Right renal pelvis (tissue), 4 donors: ENCODE measurements at places on chromosomes 3 and 15. TPM values are rescaled to one million over a fixed set of nuclear protein-coding genes. Genes with fewer than 3 reads are reported as not detected.

Gene SLC15A2
- 9.5 TPM for polyA plus RNA-seq

Gene LRRC34
- polyA plus RNA-seq = 10.7 TPM

Gene C2CD4B
- polyA plus RNA-seq = 0.62 TPM

Gene SPINT1
- 70.1 TPM for polyA plus RNA-seq

Gene FBN1
- polyA plus RNA-seq = 113 TPM

Gene MTMR10
- polyA plus RNA-seq = 56.2 TPM

Gene NR2E3
- 0.44 TPM for polyA plus RNA-seq

Gene CGNL1
- polyA plus RNA-seq = 57.5 TPM

Gene HDAC11
- 18.1 TPM for polyA plus RNA-seq

Gene TTC21A
- polyA plus RNA-seq = 7.0 TPM

Gene PAK6
- 6.6 TPM for polyA plus RNA-seq

Gene GOLGA6D
- 0.32 TPM for polyA plus RNA-seq

Gene PPP2R3A
- polyA plus RNA-seq = 26.9 TPM

Gene TMCO5A
- polyA plus RNA-seq = not detected

Gene ATP8B4
- 3.3 TPM for polyA plus RNA-seq

Gene TRAIP
- polyA plus RNA-seq = 9.9 TPM

Gene ATP13A4
- polyA plus RNA-seq = 1.7 TPM

Gene STRIT1
- 1.9 TPM for polyA plus RNA-seq

Gene GADL1
- polyA plus RNA-seq = 4.3 TPM

Gene GPR62
- 0.37 TPM for polyA plus RNA-seq

Gene GPR156
- polyA plus RNA-seq = 3.2 TPM

Gene C3orf49
- 0.67 TPM for polyA plus RNA-seq

Gene PSTPIP1
- polyA plus RNA-seq = 1.2 TPM

Gene DAZL
- polyA plus RNA-seq = not detected

Gene MRPL46
- 31.0 TPM for polyA plus RNA-seq

Gene PRR20G
- not detected for polyA plus RNA-seq

Gene ACP3
- 62.6 TPM for polyA plus RNA-seq

Gene CCDC51
- polyA plus RNA-seq = 28.5 TPM

Gene CLEC3B
- 31.8 TPM for polyA plus RNA-seq

Gene GOLGA6L22
- 0.06 TPM for polyA plus RNA-seq

Gene SCAANT1
- polyA plus RNA-seq = 0.53 TPM

Gene RASL12
- 5.9 TPM for polyA plus RNA-seq

Gene TIMP4
- polyA plus RNA-seq = 0.98 TPM

Gene SNTN
- not detected for polyA plus RNA-seq

Gene AP3B2
- polyA plus RNA-seq = 2.1 TPM

Gene IL17RB
- 18.4 TPM for polyA plus RNA-seq

Gene FBXO40
- polyA plus RNA-seq = 0.01 TPM

Gene MKRN3
- 2.2 TPM for polyA plus RNA-seq

Gene MESP1
- 1.9 TPM for polyA plus RNA-seq

Gene ZKSCAN7
- polyA plus RNA-seq = 19.4 TPM

Gene GP9
- polyA plus RNA-seq = 2.4 TPM

Gene ITIH1
- 0.56 TPM for polyA plus RNA-seq

Gene FAM81A
- 22.5 TPM for polyA plus RNA-seq

Gene RETNLB
- polyA plus RNA-seq = not detected

Gene NAA80
- polyA plus RNA-seq = 8.6 TPM

Gene PRKCD
- 20.0 TPM for polyA plus RNA-seq

Gene CLDN1
- 79.7 TPM for polyA plus RNA-seq

Gene CELSR3
- 0.96 TPM for polyA plus RNA-seq
